A549 treated with RU486 at 1 μM for 4 hours (cell line): ENCODE measurements at places on chromosomes 16 and 17. TPM values are rescaled to one million over a fixed set of nuclear protein-coding genes. Genes with fewer than 3 reads are reported as not detected.

Gene ACSM2A
- total RNA-seq, result not detected in 5 replicates

Gene SLC52A1
- total RNA-seq, result 0.41 to 1.00 TPM (median 0.51 TPM) in 5 replicates

Gene ENKD1
- total RNA-seq, result 9.4 to 11.1 TPM (median 10.4 TPM) in 5 replicates

Gene CACNG5
- total RNA-seq, result 0.10 TPM in 1 of 5 replicates, not detected in the others

Gene OTOA
- total RNA-seq, result 0.03 to 0.07 TPM (median 0.05 TPM) in 3 of 5 replicates, not detected in the others

Gene NGFR
- 0.49 to 0.80 TPM (median 0.67 TPM) in 5 replicates for total RNA-seq

Gene DOC2A
- 1.7 to 3.3 TPM (median 2.3 TPM) in 5 replicates for total RNA-seq

Gene KRTAP4-9
- total RNA-seq, result not detected in 5 replicates

Gene TELO2
- total RNA-seq, result 26.4 to 46.2 TPM (median 38.6 TPM) in 5 replicates

Gene SEC14L5
- total RNA-seq, result 0.05 to 0.09 TPM (median 0.06 TPM) in 4 of 5 replicates, not detected in the other
